ENCODE measurements at places on chromosomes 5 and 9.

- DNase-seq = no peak
Measured at GRCh38 chr9:113293285-113293878, 9.8 kb downstream of the RNF183 start.

GRCh38 chr5:173572431-173573125 lies 43.9 kb downstream of the BOD1 start:
- no peak for DNase-seq

- DNase-seq = no peak
Measured at GRCh38 chr5:167171056-167171455, 1120.4 kb upstream of the WWC1 start.

DNA sequence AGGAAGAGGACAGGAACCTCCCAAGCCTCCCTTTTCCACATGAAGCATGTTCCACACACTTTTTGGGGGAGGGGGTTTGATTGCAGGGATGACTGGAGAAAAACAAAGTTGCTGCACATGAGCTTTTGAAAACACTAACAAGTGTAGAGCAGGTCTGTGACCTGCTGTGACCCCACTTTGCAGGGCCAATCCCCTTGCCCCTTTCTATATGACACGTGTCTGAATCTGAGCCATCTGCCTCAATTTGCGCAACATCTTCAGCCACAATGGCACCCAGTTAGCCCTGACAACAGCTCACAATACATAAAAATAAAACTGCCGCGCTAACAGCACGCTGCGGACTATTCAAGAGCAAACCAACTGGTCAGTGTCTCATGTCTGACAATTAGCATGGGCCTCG lies 227.8 kb upstream of the TBCA start:
- DNase-seq = no peak

DNA sequence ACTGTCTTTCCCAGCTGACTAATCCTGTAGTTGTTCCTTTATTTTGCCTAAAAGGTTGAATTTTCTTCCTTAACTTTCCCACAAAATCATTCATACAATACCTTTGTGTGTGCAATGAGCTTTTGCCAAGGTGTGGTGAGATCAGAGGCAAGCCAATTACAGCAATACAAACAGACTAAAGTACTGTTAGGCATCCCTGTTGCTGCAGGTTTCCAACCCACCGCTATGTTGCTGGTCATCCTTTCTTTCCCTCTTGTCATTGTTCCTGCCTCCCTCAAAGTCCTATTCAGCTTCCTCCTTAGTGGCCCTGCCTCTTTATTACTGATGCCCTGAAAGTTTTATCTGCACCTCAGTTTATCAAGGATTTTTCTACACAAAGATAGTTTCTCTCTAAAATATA lies 22.1 kb downstream of the ITGA2 start:
- DNase-seq = no peak

DNA sequence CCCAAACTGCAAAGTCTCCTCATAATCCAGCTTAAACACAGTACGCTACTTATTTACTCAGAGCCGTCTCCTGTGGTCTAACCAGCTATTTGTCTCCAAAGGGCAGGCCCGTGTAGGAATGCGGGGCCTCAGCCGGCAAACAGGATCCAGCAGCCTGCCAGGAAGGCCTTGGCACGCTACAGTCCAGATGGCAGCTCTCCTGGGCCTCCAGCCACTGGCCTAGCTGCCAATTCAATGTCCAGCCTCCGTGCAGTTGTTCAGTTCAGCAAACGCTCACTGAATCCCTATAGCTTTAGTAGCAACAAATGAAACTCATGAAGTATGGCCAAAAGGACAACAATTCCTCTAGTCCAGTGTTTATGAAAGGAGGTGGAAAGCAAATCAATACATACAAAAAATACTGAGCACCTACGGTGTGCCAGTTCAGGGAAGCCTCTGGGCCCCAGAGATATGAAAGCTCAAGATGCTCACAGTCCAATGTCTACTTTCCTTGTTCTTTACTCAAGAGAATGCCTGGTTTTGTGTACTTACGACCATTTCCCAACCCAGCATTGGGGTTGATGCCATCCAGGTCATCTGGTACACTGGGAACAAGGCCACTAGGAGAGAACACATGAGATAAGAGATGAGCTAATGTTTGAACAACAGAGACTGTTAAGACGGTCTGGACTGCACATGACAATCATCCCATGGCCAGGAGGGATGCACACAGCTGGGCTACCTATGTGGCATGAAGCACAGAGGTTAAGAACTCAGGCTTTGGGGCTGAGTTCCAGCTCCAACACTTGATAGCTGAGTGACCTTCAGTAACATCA lies 8.3 kb downstream of the CDK5RAP2 start:
- peak; percentile 69 for DNase-seq

DNA sequence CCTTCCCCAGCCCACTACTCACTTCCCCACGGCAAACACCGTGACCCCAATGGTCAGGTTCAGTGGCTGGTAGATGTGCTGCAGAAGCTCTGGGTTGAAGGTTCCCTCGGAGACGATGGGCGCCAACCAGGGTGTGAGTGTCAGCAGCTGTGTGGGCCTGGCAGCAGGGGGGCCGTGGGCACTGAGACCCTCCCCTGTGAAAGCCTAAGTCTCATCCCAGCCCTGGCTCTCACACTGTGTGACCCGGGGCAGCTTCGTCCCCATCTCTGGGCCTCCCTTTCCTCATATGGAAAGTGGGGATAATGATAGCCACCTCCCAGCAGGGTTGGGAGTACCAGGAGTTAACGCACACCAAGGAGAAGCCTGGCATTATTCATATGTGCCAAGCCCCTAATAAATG lies 8.6 kb downstream of the GBGT1 start:
- DNase-seq = no peak

DNA sequence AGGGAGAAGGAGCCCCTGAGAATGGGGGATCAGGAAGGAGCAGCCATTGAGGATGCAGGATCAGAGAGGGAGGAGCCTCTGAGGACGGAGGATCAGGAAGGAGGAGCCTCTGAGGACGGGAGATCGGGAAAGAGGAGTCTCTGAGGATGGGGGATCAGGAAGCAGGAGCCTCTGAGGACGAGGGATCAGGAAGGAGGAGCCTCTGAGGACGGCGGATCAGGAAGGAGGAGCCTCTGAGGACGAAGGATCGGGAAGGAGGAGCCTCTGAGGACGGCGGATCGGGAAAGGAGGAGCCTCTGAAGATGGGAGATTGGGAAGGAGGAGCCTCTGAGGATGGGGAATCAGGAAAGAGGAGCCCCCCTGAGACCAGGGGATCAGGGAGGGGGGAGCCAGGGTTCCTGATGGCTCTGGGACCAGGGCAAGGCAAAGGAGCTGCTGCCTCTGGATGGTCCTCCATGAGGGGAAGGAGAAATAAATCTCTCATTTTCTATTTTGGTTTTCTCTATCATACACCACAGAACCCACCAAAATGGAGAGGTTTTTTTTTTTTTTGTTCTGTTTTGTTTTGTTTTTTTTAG lies 22.6 kb upstream of the SARDH start:
- peak; percentile 34 for DNase-seq

DNA sequence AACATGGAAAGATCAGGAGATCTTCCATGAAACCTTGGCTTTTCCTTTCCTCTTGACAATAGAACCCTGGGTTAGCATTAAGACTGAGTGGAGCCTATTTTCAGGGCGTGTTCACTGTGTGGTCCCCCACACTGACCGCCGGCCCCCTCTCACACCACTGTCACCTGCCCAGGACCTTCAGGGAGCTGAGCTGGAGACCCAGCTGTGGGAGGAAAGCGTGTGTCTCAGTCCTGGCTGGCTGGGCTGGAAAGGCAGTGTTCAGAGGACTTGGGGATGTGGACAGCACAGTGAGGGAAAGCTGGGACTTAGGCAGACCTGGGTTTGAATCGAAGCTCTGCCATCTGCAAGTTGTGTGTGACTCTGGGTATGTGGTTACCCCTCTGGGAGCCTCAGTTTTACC lies 268.1 kb downstream of the NSG2 start:
- peak; percentile 45 for DNase-seq

DNA sequence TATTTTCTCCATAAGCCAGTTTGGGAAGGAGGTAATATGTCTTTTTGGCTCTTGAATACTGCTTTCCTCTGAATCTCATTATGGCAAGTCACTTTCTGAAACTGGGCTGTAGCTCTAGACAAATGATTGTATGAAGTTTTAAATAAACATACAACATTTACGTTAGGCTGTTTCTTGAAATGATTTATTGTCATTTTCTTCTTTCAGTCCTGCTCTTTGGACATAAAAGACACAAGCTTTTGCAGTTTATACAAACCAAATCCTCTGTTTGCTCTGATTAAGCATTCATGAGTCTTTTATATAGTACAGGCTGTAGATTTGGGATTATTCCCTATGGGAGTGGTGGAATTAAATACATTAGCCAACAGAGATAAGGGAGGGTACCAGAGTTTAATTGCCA lies 139.7 kb downstream of the CEP120 start:
- DNase-seq = no peak

- DNase-seq = no peak
Measured at GRCh38 chr5:111635151-111635902, 121.7 kb downstream of the NREP start.

- no peak for DNase-seq
Measured at GRCh38 chr9:7849362-7849761, 49.8 kb upstream of the DMAC1 start.

- DNase-seq = no peak
Measured at GRCh38 chr9:18490641-18491370, 16.9 kb downstream of the ADAMTSL1 start.
